Thoracic aorta (tissue), 2 donors: ENCODE measurements at places on chromosomes 5 and 9. TPM values are rescaled to one million over a fixed set of nuclear protein-coding genes. Genes with fewer than 3 reads are reported as not detected.

The NME5 gene
- not detected for total RNA-seq

DNA sequence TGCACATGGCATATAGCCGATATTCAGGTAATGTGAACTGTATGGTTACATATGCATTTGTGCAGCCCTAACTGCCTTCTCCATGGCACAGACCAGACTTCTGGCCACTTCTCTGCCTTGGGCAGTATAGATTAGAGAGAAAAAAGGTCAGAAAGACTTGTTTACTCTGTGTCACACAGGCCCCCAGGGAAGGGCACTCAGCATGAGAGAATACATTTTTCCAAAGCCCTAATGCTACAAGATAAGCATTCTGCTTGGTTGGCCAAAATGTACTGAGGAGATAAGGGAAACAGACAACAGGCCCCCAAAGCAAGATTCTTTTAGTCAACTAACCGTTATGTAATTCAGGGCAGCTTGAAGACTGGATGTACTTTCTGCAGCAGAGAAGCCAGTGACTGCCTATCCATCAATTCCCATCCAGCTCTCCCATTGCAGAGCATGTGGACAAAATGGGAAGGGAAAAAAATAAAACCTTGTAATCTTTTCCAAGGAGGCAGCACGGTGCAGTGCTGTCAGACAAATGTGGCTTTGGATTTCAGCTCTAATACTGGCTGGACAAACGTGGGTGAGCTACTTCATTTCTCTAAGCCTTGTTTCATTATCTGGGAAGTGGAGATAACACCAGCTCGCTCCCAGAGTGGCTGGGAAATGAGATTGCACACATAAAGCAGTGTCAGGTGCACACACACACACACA, 205.9 kb downstream of the NSG2 start:
- H3K36me3 ChIP-seq, result no peaks in the 10 kb centered on the region
- no peaks in the 10 kb centered on the region for H3K27me3 ChIP-seq
- no peak overlapping the region for H3K4me3 ChIP-seq
- H3K27ac ChIP-seq, result no peak overlapping the region

- H3K27me3 ChIP-seq, result no peaks in the 10 kb centered on the region
- no peaks in the 10 kb centered on the region for H3K4me1 ChIP-seq
- H3K27ac ChIP-seq, result no peak overlapping the region
These were observed 411.0 kb downstream of the MAT2B start for GRCh38 chr5:163916376-163916775.

DNA sequence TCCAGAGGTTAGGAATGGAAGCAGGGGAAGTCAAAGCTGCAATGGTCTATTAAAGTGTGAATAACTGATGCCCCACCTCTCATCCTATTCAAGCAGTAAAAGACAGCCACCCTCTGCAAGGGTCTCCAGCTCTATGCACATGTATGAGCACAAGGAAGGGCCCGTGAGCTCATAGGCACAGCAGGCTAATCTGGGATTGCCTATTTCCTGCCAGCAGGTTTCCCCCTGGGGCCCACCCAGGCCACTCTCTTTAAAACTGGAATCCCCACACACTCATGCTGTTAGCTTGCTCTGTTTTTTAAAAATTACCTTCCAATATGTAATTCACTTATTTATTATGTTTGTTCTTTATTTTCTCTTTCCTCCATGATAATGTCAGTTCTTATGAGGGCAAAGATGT, 48.7 kb upstream of the ZNF366 start:
- H3K36me3 ChIP-seq, result no peaks in the 10 kb centered on the region
- DNase-seq, result no peak
- H3K4me3 ChIP-seq, result peak overlapping the region; percentile 75
- H3K4me1 ChIP-seq, result peaks cover 16% of the 10 kb centered on the region

- no peak overlapping the region for H3K4me3 ChIP-seq
- peak overlapping the region; percentile 99 for H3K27ac ChIP-seq
These were observed 43.6 kb upstream of the SYNPO start for GRCh38 chr5:150596826-150597225.

GRCh38 chr5:68332556-68332955, 117.0 kb downstream of the PIK3R1 start:
- H3K4me1 ChIP-seq, result peaks cover 3% of the 10 kb centered on the region
- H3K27ac ChIP-seq, result no peak overlapping the region
- DNase-seq, result no peak
- H3K27me3 ChIP-seq, result no peaks in the 10 kb centered on the region
- no peak overlapping the region for H3K4me3 ChIP-seq
- H3K36me3 ChIP-seq, result no peaks in the 10 kb centered on the region

DNA sequence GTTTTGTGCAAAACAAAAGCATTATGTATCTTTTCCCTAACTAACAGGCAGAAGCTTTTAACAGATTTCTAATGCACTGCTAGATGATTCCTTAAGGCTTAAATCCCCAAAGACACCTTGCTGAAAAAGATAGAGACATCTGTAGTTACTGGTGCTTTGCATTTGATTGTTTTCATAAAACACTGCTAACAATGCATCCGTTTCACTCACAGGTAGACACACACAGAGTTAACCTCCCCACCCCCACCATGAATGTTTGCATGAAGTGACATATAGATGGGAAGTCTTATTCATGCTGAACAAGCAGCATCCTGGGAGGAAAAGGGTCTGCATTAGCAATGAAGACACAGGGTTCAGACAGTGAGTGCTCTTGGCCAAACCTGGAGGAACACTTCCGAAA, 100.9 kb downstream of the ASTN2 start:
- DNase-seq, result no peak
- H3K36me3 ChIP-seq, result no peaks in the 10 kb centered on the region
- no peak overlapping the region for H3K4me3 ChIP-seq
- H3K27me3 ChIP-seq, result no peaks in the 10 kb centered on the region
- H3K4me1 ChIP-seq, result no peaks in the 10 kb centered on the region

DNA sequence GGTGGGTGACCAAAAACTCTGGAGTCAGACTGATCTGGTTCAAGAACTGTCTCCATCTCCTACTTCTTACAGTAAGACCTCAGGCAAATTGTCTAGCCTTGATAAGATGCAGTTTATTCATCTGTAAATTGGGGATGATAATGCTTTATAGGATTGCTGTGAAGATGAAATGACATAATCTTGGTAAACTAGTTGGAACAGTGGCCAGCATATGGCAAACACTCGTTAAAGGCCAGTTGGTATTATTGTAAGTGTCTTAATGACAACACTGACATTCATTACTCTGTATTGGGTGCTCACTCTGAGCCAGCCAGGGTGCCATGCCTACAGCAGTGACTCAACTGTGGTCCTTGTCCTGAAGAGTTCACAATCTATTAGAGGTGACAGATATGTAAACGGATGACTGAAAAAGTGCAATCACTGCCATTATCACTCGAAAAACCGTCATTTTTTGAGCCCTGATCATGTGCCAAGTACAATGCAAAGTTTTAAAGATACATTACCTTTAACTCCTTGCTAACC, 84.9 kb upstream of the HSPA9 start:
- no peak for DNase-seq
- no peak overlapping the region for H3K4me3 ChIP-seq
- H3K27ac ChIP-seq, result no peak overlapping the region
- H3K27me3 ChIP-seq, result no peaks in the 10 kb centered on the region
- H3K4me1 ChIP-seq, result no peaks in the 10 kb centered on the region

The FBLL1 gene
- total RNA-seq, result not detected

The ANKRD31 gene
- not detected for total RNA-seq

GRCh38 chr9:34084562-34084961, 35.9 kb upstream of the UBAP2 start:
- H3K27ac ChIP-seq, result peak overlapping the region; percentile 86
- peak; percentile 18 for DNase-seq
- no peak overlapping the region for H3K4me3 ChIP-seq

DNA sequence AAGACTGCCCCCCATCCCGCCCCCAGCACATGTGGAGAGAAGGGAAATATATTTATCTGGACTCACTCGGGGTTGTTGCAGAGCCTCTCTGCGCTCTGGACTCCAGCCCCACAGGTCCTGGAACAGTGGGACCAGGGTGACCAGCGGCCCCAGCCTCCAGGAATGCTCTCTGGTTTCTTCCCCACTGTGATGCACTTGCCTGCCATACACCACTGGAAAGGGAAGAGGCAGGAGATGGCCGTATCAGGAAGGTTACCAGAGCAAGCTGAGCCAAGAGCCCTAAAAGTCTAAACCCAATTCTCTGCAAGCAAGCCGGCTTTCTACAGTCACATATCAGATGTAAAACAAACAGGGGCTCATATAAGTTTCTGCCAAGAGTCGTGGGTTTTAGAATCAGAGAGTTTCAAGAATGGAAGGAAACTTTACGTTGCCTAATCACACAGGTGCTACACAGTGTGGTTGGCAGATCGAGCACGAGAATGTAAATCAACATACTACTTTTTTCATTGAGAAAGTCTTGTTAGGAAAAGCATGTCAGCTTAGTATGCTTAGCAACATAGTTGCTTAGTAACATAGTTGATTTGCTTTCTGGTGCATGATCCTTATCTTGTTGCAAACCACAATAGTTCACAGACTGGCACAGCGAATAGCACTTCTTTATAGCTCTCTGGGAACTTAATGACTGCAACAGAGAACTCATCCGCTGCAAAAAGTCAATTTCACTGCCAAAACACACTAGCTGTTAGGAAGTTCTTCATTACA, 201.2 kb downstream of the TARS1 start:
- no peak for DNase-seq
- H3K27me3 ChIP-seq, result no peaks in the 10 kb centered on the region
- no peak overlapping the region for H3K4me3 ChIP-seq
- no peaks in the 10 kb centered on the region for H3K4me1 ChIP-seq
- no peak overlapping the region for H3K27ac ChIP-seq

GRCh38 chr9:84822589-84823233, 153.2 kb downstream of the NTRK2 start:
- H3K4me1 ChIP-seq, result peaks cover 42% of the 10 kb centered on the region
- no peaks in the 10 kb centered on the region for H3K27me3 ChIP-seq
- no peaks in the 10 kb centered on the region for H3K36me3 ChIP-seq
- no peak overlapping the region for H3K27ac ChIP-seq
- DNase-seq, result no peak
